ENCODE measurements at places on chromosomes 6 and 20. TPM values are rescaled to one million over a fixed set of nuclear protein-coding genes. Genes with fewer than 3 reads are reported as not detected.

DNA sequence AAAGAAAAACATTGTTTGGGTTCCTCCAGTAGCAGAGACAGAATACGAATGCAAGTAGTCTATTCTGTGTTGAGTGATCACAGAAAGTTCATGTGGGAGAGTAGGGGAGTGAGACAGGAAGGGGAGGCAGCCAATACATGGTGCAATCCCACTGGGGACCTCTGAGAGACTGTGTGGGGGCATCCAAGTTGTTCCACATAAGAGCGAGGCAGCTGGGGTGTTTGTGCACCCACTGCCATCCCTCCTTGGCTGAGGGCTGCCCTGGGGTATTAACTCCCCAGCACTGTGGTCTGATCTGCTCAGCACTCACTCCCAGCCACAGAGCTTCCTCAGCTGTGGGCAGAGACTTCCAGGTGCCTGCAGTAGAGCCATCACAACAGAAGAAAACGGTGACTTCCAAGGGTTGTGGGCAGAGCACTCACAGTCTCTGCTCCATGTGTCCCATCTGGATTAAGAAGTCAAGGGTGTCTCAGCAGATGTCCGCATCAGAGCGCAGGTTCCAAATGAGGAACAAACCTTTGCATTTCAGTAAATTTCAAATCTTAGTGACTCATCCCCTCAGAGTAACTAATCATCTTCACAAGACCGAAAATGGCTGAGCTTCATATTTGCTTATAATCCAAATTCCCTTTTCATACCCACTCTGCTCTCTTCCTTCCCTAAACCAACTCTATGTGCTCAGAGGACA, 101.9 kb upstream of the NAA20 start:
- no peak for DNase-seq

DNA sequence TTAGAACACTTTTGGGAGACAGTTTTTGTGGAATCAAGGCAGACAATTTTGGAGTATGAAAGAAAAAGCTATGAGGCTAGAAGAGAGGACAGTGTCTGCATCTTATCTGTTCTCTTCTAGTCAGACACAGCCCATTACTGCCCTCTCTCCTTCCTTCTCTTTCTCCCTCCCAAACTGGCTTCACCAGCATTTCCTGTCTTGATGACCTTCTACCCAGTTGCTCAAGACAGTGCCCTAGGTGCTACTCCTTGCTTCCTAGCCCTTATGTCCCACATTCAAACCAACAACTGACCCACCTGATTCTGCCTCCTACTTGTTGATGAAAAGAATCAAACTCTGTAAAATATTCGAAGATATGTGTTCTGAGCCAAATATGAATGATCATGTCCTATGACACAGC, 116.4 kb upstream of the RIPOR2 start:
- DNase-seq, result no peak

DNA sequence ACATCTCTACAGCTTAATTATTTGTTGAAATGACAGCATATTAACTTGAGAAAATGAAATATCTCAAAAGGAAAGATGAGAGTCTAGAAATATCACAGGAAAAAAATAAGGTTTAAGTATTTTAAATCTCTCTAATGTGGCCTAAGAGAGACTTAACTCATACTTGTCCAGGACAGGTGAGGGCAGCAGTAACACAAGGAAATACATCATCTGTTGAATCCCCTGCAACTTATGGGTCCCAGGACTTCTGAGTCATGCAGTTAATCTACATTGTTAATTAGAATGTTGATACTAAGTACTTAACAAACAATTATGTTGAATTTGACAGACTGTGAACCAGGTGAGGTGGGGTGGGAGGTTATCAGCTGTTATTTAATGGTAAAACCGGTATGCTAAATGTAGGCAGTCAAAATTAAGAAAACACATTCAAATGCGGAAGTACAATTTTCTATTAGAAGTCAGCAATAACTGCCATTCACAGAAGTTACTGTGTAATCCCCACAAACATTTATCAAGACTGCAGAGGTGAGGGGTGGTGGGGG, 87.9 kb downstream of the CEP57L1 start:
- DNase-seq, result no peak

DNA sequence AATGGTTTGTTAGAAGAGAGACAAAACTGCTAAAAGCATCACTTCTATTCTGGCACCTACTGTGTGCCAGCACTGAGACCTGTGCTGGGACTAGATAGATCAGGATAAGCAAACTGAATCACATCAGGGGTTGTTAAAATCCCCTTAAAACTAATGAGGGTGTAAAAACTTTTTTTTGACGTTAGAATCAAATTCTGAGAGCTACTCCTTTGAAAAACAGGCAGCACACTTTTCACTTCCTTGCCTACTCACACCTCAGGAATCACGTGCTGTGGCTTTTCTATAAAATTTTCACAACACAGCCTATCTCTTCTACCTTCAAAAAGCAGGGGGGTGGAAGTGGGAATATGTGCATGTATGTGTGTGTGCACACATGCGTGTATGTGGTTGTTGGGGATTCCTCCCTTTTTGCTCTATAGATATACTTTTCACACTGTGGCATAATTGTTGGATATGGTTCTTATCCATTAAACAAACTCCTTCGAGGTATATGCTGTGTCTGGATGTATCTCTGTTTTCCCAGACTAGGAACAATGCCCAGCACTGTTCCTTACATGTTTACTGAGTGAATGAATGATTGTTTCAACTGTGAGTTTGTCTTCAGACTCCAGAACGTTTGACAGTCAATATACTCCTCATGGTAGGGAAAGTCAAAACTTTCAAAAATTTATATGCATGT, 105.4 kb downstream of the FYN start:
- DNase-seq, result no peak

DNA sequence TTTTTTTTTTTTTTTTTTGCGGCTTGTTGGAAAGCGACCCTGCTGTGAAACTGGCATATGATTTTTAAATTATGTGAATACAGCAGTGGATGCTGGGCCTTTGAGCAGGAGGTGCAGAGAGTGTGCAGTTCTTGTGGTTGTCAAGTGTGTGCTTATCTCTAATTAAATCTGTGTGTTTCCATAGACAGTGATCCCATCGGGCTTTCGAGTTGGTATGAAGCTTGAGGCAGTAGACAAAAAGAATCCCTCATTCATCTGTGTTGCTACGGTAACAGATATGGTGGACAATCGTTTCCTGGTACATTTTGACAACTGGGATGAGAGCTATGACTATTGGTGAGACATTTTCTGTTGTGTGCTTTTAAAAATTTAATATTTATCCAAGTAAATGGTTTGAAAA, 52.4 kb downstream of the L3MBTL3 start:
- no peak for DNase-seq

DNA sequence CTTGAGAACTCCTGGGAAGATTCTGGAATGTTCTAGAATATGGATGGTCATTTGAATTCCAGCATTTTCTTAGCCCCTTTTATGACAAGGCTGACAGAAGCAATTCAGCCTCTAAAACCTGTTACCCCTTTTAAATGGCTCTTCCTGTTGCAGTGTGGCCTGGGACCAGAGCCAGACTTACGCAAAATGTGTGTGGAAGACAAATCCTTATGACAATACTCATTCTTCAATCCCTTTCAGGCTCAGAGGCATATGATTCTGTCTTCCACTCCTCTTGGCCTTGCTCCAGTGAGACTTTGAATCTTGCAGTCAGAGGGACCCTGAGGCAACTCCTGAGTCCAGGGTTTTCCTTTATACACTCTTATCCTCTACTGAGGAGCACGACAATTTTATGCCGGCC, 287.0 kb downstream of the CLIC5 start:
- DNase-seq, result peak; percentile 34

DNA sequence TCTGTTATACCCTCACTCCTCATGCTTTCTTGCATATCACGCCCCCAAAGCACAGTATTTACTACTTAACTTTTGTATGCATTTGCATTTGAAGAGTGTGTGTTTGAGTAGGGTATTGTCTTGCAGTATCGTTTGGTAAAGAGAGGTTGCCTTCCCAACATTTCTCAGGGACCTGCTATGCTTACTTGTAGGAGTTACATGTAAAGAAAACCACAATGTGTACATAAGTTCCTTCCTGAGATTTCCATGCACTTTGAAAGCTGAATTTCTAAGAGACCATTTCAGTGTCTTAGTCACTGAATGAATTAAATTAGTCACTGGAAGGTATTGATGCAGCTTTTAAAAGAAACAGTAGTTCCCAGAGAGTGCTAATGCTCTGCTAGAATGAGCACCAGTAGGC, 159.3 kb upstream of the LAMA2 start:
- no peak for DNase-seq

DNA sequence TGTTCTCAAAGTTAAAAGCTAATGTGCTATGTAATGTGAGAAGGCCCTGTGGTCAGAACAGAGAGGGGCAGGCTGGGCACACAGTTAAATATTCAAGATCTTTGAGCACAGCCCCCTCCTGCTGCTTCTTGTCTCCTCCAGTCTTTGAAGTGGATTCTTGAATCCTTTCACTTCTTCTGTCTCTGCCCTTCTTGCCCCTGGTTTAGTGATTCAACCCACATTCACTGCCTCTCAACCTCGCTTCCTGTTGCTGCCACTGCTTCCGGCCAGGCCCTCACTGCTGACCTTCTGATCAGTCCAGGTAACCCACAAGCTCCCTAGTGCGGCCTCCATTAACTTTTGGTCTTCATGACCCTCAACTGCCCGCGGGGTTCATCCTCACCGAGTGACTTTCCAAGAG, 417.3 kb upstream of the NOX3 start:
- DNase-seq, result no peak

- no peak for DNase-seq
Observed at GRCh38 chr6:4545893-4546292, 230.3 kb upstream of the CDYL start.

- no peak for DNase-seq
Observed at GRCh38 chr6:89999945-90000825, 105.9 kb downstream of the GJA10 start.

DNA sequence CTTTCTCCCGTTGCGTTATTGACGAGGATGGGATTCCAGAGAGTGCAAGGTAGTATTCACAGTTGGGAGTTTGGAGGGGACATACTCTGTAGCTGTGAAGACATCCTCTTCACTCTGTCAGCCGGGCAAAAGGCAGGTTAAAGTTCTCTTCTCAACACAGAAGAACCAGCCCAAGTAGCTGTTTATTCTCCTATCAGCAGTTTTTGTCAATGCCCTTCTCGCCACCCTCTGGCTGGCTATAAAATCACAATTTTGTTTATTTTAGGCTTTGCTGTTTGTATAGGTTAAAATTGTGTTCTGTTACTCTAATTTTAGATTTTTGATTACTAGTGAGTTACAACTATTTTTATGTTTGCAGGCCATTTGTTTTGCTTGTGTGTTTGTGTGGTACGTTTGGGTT, 37.9 kb upstream of the MAS1 start:
- DNase-seq, result peak; percentile 39

GRCh38 chr6:11911538-11911937, 100.6 kb upstream of the HIVEP1 start:
- peak; percentile 38 for DNase-seq

DNA sequence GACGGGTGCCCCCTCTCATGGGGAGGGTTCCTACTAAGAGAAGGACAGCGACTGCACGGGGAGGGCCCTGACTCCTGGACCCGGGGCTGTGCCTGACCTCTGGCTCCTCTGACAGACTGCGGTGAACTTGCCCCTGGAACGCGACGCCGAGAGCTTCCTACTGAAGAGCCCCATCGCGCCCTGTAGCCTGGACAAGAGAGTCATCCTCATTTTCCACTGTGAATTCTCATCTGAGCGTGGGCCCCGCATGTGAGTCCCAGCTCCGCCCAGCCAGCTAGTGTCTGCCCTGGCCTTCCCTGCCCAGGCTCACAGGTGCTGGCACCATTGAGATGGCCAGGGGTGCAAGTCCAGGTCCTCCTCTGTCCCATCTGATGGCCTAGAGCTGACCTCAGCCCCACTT, 7.2 kb downstream of the CDC25B start:
- no peak for DNase-seq

DNA sequence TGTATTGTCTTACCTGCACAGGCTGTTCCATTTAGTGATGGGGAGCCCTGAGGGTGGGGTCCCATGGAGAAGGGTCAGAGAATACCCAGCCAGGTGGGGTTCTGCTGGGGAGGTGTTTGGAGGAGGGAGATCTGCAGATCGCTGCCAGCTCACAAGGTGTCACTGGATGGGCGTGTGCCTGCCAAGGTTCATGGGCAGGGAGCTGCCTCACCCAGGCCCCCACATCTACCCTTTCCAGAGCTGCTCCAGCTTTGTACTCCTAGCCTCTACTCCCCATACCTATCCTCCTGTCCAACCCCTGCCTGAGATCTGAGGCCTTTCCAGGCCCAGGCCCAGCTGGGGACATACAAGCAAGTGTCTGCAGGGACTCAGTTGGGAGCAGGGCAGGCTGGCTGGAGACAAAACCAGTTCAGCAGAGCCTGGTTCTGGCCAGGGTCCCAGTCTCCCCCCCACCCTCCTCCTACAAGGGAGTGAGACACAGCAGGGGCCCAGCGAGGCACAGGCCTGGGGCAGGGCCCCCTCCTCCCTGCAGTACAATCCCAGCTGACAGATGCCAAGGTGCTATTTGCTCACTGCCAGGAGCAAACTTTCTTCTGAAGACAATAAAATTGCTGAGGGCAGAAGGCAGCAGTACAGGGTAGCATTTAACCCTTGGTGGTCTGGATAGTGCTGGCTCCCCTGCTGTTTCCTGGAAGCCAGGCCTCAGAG, 19.7 kb downstream of the SPDEF start:
- DNase-seq, result no peak

DNA sequence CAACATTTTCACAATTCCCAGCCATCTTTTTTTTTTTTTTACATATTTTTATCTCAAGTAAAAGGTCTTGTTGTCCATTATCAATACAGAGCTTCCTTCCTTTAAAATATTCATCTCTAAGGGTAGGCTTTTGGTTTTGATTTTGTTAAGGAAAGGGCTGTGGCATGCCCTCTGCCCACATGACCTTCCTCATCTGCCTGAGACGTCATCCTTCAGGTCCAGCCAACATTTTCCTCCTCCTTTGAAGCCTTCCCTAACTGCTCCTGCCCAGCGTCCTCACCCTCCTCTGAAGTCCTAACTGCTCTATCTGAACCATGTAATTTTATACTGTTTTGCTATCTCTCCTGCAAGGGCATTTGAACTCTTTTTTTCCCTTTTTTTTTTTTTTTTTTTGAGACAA, 73.9 kb upstream of the TGM3 start:
- DNase-seq, result no peak

DNA sequence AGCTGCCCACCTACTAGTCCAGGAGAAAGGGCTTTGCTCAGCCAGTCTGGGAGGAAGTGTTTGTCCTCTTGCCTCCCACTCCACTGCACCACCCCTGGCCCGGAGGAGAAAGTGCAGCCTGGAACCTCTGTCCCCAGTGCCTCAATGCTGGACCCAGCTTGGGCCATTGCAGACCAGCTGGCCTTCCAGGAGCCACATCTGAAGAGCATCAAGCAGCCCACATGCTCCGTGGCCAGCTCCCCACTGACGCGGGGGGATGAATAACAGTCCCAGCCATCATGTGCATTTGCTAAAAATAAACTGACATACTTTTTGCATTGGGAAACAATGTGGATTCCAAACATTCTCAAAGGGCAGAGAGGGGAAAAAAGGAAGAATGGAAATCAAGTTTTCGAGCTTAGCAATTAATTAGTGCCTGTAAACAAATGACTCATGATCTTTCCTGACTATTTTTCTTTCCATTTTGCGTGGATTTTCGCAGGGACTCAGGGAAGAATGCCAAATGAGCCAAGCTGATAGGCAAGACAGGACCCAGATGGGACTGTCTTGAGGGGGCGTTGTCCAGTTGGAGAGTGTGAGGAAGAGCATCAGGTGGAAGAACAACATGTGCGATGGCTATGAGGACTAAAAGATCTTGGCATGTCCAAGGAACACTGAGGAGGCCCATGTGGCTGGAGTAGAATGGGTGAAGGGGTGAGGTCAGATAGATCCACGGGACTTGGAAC, 34.1 kb downstream of the CEBPB start:
- peak; percentile 98 for DNase-seq

GRCh38 chr6:39188571-39188970, 40.7 kb downstream of the KCNK5 start:
- DNase-seq, result no peak

The PRSS16 gene
- total RNA-seq, result not detected

The IGF2R gene
- 112 TPM for total RNA-seq

Measured in fibroblast of the aortic adventitia (primary cell).